T-cell (primary cell): ENCODE measurements at places on chromosomes 6 and 20.

- H3K36me3 ChIP-seq: no peaks in the 10 kb centered on the region
- H3K27me3 ChIP-seq: no peaks in the 10 kb centered on the region
- no peaks in the 10 kb centered on the region for H3K4me1 ChIP-seq
These were observed 103.6 kb upstream of the CNKSR3 start for GRCh38 chr6:154614101-154614500.

DNA sequence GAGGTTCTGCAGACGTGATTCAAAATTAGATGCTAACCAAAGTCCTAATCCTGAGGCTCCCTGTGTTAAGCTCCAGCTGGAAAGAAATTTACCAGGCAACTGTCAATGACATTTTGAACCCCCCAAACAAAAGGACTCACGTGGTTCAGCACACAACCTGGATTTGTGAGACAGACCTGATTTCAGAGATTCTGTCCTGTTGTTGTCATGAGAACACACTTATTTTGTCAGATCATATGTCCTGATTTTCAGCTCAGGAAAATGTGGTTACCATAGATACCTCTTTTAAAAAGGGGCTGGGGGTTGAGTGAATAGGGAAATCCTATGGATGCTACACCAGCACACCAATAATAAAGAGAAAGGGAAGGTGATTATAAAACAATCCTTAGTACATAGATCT, 61.6 kb downstream of the MTFR2 start:
- no peaks in the 10 kb centered on the region for H3K4me1 ChIP-seq
- H3K36me3 ChIP-seq: peaks cover 8% of the 10 kb centered on the region
- peaks cover 9% of the 10 kb centered on the region for H3K27me3 ChIP-seq
- DNase-seq: no peak

- H3K4me3 ChIP-seq: no peak overlapping the region
- H3K4me1 ChIP-seq: no peaks in the 10 kb centered on the region
- H3K27me3 ChIP-seq: no peaks in the 10 kb centered on the region
These were observed 48.3 kb downstream of the PRND start for GRCh38 chr20:4770026-4770425.

DNA sequence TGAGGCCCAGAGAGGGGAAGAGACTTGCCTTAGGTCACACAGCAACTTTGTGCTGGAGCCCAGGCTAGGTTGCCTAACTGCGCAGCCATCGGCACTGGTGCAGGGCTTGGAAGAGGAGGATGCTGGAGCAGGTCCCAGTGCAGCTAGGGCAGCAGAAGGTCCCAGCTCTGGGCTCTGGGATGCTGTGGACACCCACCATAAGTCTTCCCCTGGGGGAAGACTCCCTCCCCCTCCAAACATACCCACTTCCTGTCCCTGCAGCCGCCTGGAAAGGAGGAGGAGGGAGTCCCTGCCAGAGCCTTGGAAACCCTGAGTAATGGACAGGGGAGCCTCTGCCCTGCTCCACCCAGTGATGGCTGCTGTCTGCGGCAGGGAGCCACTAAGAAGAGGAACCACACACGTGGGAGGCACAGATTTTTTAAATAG, 93.6 kb downstream of the NCR2 start:
- H3K4me3 ChIP-seq: peak overlapping the region; percentile 59
- H3K27me3 ChIP-seq: peaks cover 54% of the 10 kb centered on the region
- no peak overlapping the region for H3K27ac ChIP-seq
- H3K36me3 ChIP-seq: no peaks in the 10 kb centered on the region
- no peak for DNase-seq
- H3K4me1 ChIP-seq: peaks cover 35% of the 10 kb centered on the region

DNA sequence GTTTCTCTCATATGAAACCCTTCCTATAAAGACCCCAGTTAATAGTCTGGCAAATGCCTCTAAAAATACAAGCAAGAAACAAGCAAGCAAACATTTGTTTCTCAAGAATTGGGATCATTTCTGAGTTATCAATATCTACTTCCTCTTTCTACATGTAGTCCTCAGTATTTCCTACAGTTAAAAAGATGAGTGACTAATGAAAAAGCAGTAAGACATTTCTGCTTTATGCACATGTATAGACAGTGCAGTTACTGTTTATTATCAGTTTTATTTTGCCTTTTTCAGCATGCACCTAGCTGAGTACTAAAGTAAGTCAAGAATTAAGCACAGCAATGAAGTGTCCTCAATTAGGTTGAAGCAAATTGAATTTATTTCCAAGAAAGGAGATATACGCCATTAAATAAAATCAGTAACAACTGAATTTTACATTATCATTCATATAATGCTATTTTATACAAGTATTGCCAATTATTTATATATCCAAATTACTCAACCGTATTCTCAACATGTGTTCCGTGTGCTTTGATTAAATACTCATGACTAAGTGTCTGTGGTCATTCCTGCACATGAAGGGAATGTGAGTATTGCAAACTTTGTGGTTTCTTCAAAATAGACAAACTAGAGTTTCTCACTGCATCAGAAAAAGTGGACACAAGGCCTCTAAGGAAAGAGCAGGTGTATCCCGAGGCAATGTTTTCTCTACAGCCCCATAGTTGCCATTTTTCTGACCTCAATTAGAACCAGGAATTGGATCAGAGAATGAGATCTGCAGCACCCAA, 159.3 kb upstream of the MARCKS start:
- DNase-seq: no peak
- H3K4me3 ChIP-seq: no peak overlapping the region
- H3K4me1 ChIP-seq: no peaks in the 10 kb centered on the region
- no peaks in the 10 kb centered on the region for H3K36me3 ChIP-seq
- H3K27me3 ChIP-seq: no peaks in the 10 kb centered on the region
- no peak overlapping the region for H3K27ac ChIP-seq

DNA sequence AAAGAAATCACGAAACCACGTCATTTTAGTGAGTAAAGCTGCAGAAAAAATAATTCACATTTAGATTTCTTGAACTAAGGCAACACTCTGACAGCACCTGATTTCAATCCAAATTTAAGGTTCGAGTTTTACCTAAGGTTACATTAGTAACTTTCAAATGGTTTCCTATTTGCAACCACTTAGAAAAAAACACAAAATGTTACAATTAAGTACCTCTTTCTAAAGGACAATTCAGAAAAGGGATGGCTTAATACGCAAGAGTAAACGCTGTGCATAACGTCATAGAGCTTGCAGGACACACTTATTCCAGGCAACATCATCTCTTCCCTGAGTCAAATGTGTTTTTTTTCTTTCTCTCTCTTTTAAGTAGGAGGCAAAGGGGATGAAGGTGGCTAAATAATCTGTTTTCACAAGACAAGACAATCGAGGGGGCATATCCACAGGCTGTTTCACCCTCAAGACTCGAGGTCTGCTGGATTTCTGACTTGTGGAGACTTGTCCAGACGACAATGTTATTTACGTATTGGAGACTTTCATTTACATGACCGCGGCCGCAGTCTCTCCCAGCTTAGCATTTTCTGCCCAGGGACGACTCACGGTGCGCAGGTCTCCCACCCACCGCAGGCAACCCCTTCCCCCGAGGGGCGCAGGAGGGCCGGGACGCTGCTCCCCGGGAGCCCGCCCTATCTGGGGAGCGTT, 86.0 kb downstream of the SESN1 start:
- peak; percentile 8 for DNase-seq
- H3K4me1 ChIP-seq: peaks cover 17% of the 10 kb centered on the region
- no peaks in the 10 kb centered on the region for H3K36me3 ChIP-seq
- no peaks in the 10 kb centered on the region for H3K27me3 ChIP-seq
- H3K27ac ChIP-seq: peak overlapping the region; percentile 85

- H3K4me3 ChIP-seq: no peak overlapping the region
- DNase-seq: no peak
- H3K27me3 ChIP-seq: no peaks in the 10 kb centered on the region
- no peaks in the 10 kb centered on the region for H3K36me3 ChIP-seq
These were observed 1131.7 kb upstream of the EYS start for GRCh38 chr6:66838764-66839163.

GRCh38 chr6:36954262-36954931, at the start of gene PI16:
TSS of gene PI16 (plus strand) at chr6:36954738. CDS start at chr6:36954761, 23 bp downstream.
- no peaks in the 10 kb centered on the region for H3K27me3 ChIP-seq
- peak within 1 kb of the TSS; percentile 34 for H3K4me3 ChIP-seq
- H3K4me1 ChIP-seq: peaks cover 24% of the 10 kb centered on the region
- H3K36me3 ChIP-seq: no peaks in the 10 kb centered on the region
- no peak for DNase-seq

DNA sequence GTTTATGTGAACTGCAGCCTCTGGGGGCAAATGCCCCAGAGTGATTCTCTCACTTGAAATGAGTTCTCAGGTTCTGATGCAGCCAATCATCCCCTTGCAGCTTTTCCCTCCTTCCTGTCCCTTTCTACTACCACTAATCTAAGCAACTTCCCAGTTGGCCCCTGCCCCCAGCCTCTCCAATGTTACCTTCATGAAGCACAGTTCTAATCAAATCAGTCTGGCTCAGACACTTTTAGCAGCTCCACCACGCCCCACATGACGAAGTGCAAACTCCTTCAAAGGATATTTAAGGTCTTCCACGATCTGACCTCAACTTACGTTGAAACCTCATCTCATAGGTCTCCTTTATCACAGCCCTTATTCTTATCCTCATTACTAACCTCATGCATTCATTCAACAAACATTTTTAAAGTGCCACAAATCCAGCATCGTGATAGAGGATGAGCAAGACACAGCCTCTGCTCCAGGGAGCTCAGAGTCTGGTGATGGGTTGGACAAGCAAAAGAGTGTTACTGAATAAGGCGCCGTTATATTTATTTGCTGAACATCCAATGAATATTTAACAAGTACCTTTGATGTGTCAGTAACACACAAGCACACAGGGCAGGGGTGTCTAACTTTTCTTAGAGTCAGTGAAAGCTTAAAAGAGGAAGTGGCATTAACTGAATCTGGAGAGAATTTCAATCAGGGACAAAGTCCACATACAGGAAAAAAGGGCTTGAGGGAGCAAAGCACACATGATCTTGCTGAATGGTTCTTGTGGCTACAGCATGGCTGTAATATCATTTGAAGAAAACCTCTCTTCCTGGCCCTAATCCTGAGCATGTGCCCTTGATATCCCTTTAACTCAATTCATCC, 20.4 kb upstream of the DTNBP1 start:
- no peaks in the 10 kb centered on the region for H3K4me1 ChIP-seq
- H3K4me3 ChIP-seq: no peak overlapping the region
- no peaks in the 10 kb centered on the region for H3K27me3 ChIP-seq
- no peaks in the 10 kb centered on the region for H3K36me3 ChIP-seq
- no peak overlapping the region for H3K27ac ChIP-seq

GRCh38 chr20:57568088-57568896, 7.4 kb downstream of the PCK1 start:
- H3K27me3 ChIP-seq: peaks cover 43% of the 10 kb centered on the region
- no peak overlapping the region for H3K27ac ChIP-seq
- H3K36me3 ChIP-seq: no peaks in the 10 kb centered on the region

GRCh38 chr6:5192135-5192794, 68.5 kb downstream of the LYRM4 start:
- DNase-seq: no peak
- no peaks in the 10 kb centered on the region for H3K36me3 ChIP-seq
- no peak overlapping the region for H3K27ac ChIP-seq
- no peaks in the 10 kb centered on the region for H3K4me1 ChIP-seq

DNA sequence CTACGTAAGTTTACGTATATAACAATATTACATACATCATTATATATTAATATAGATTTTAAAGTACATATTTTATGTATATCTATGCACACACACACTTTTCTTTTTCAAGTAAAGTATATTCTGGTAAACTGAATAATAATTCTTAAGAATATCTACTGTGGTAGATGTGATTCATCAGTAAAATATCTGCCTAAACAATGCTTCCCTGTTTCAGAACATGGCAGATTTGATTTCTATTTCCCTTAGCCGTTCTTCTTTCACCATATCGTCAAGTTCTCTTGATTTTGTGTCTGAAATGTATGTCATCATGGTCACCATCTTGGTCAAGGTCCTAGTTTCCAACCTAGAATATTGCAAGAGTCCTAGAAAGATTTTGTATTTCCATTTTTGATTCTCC, 195.6 kb downstream of the HDGFL1 start:
- no peaks in the 10 kb centered on the region for H3K27me3 ChIP-seq
- peaks cover 7% of the 10 kb centered on the region for H3K4me1 ChIP-seq
- H3K36me3 ChIP-seq: no peaks in the 10 kb centered on the region
- H3K27ac ChIP-seq: no peak overlapping the region

GRCh38 chr20:41649489-41649888, 31.3 kb upstream of the CHD6 start:
- no peak for DNase-seq
- H3K27ac ChIP-seq: no peak overlapping the region
- H3K36me3 ChIP-seq: no peaks in the 10 kb centered on the region
- H3K4me1 ChIP-seq: no peaks in the 10 kb centered on the region

GRCh38 chr6:132614554-132614953, 9.5 kb downstream of the TAAR2 start:
- no peaks in the 10 kb centered on the region for H3K27me3 ChIP-seq
- H3K27ac ChIP-seq: no peak overlapping the region
- H3K4me1 ChIP-seq: no peaks in the 10 kb centered on the region
- H3K36me3 ChIP-seq: no peaks in the 10 kb centered on the region
- H3K4me3 ChIP-seq: no peak overlapping the region

DNA sequence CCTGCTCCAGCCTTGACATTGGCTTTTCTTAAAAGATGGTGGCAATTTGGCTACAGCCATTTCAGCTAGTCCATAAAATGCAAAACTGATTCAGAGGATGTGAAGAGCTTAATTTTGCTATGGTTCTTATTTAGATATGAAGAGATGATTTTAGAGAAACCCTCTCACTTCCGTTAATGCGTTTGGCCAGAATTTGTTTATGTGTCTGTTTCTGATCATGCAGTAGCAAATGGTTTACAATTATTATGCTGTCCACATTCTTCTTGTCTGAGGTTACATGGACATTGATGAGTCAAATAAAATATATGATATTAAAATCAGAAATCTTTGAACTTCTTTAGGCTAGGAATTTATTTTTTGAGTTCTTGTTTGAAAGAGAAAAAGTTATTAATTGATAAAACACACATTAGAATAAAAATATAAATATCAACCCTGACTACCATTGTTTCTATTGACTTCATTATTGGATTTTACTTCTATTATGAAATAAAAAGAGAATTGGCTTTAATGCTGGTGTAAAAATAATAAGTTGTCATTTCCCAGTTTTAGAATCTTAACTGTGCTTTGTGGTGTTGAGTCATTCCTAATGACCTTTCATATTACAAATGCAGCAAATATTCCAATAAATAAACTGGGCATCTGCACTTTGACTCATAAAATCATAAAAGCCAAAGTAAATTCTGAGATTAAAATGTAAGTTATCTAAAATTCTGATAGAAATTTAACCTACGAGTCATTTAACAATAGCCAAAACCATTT, 1286.0 kb upstream of the GJE1 start:
- H3K4me3 ChIP-seq: no peak overlapping the region
- H3K27me3 ChIP-seq: no peaks in the 10 kb centered on the region
- H3K36me3 ChIP-seq: no peaks in the 10 kb centered on the region
